ENCODE measurements at places on chromosomes 2 and 18.

DNA sequence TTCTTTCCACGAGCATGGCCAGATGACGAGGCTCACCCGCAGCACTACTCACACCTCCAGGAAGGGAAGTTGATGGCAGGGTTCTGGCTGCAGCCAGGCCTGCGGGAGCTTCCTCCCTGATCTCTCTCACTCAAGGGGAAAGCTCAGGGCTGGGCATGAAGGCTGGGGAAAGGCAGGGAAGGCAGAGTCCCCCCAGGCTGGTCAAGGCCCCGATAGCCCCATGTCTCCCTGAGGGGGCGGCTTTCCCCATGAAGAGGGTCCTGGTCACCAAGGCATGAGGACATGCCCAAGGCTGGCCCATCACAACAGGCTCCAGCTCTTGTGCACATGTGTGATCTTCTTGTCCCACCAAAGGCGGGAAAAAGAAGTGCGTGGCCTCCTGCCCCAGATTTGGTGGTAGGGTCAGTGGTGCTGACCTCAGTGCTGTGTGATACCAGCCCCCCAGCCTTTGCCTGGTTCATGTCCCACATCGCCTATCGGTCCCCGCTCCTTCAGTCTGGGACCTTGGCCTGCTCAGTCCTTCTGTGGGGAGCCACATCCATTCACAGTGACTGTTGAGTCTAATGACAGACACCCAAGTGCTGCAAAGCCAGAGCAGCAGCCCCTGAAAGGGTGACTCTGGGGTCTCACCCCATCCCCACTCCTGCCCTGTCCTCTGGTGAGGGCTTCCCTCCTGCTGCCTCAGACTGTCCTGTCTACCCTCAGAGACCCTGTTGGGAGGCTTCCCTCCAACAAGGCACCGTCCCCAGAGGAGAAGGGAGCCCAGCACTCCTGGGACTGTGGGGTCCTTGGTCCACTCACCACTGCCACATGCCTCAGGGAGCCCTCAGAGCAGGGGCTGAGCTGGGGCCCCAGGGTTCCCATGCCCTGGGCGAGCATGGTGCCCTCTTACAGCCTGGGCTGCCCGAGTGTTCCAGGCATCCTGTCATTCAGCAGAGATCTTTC, 49.8 kb upstream of the ALPP start:
- no peak for DNase-seq

DNA sequence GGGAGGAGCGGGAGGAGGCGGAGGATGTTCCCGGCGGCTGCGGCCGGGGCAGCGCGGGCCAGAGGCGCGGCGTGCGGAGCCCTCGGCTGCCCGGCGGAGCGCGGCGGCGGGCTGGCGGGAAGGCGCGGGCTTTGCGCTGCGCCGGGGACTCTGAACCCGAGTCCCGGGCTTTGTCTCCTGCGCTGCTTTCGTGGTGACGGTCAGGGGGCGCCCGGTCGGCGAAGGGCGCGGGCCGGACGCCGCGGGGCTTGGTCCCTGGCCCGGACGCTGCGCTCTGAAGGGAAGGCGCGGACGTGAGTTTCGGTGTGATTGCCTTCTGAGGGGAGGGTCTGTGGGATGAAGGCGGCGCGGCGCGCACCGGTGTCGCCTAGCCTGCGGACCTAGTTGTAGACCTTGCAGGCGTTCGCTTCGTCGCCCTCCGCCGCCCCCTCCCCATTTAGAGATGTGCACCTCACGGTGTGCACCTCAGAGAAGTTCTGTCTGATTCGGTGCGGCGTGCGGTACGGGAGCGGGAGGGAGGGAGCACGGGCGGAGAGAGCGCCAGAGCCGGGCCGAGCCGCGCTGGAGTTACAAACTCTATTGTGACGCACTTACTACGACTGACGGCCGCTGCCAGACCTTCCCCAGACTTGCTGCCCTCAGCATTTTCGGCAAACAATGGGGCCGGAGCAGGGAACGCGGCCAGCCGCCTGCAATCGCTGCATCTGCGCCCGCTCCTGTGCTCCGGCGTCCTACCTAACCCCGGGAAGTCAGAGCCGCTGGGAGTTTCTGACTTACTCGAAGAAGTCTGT, 2.1 kb downstream of the BCL2L11 start:
- peak; percentile 38 for DNase-seq

DNA sequence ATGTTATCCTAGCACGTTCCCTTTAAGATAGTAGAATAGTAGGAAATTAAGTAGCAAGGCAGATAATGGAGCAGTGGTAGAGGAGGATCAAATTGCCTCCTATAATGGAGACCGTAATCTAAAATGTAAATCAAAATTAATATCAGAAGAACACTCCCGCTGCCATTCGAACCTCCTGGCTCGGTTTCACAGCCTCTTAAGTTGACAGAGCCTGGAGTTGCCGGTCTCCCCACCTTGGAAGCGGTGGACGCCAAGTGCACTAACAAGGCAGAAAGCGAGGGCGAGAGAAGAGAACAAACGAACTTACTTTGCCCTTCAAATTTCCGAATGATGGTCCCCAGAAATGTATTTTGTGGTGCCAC, 450 bp downstream of the KCNH7 start:
- DNase-seq = no peak

- no peak for DNase-seq
Measured at GRCh38 chr2:238914648-238915015, 66.7 kb downstream of the TWIST2 start.

DNA sequence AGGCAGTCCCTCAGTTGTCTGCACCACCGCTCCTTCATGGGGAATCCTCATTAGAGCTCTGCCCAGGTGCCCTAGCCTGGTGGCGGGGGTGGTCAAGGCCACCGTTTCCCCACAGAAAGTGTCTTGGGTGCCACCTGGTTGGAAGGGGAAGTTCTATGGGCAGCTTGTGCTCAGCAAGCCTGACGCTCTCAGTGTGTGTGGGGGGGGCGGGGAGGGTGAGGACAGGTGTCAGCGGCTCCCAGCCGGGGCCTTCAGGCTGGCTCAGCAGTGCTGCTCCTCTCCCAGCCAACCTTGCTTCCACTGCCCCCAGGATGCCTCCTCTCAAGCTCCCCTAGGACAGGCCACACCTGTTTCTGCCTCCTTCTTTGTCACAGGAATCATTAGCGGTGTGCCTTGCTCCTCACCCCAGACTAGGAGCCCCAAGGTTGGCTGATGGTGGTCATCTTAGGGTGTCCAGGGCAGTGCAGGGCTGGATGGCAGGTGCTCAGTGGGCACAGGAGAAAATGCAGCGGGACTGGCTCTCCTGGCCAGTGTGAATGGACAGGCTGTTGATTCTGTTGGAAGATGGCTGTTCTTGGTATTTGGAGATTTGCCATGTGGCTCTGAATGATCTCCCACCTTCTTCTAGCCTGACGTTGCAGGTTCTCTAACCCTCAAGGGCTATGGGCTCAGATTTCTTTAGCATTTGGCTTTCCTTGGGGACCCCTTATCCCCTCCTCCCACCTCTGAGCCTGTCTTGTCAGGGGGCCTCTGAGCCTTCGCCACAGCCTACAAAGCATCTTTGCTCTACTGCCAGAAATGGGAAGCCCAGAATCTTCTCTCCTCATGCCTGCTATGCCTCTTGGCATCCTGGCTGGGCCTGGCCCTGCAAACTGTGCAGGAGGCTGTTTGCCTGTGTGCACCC, 185.8 kb upstream of the HS6ST1 start:
- DNase-seq = peak; percentile 27

- DNase-seq = no peak
Measured at GRCh38 chr2:239555571-239555905, 154.7 kb upstream of the HDAC4 start.

Data from CD4-positive, alpha-beta T cell treated with Interferon gamma for 1 hour (primary cell).